ENCODE measurements at places on chromosomes 3 and 15. TPM values are rescaled to one million over a fixed set of nuclear protein-coding genes. Genes with fewer than 3 reads are reported as not detected.

GRCh38 chr3:87797872-87798566 is 260.8 kb downstream of the CGGBP1 start:
- H3K27me3 ChIP-seq: peaks cover 9% of the 10 kb centered on the region
- H3K36me3 ChIP-seq: no peaks in the 10 kb centered on the region
- DNase-seq: no peak
- H3K27ac ChIP-seq: no peak overlapping the region
- no peak overlapping the region for H3K4me3 ChIP-seq

GRCh38 chr3:7977245-7978086 is 524.2 kb upstream of the LMCD1 start:
- H3K4me3 ChIP-seq: no peak overlapping the region
- 0 out of 2 replicates have a peak, but pooled peaks cover 4% of the 10 kb centered on the region for H3K36me3 ChIP-seq
- H3K27me3 ChIP-seq: no peaks in the 10 kb centered on the region
- H3K4me1 ChIP-seq: no peaks in the 10 kb centered on the region
- H3K27ac ChIP-seq: no peak overlapping the region

DNA sequence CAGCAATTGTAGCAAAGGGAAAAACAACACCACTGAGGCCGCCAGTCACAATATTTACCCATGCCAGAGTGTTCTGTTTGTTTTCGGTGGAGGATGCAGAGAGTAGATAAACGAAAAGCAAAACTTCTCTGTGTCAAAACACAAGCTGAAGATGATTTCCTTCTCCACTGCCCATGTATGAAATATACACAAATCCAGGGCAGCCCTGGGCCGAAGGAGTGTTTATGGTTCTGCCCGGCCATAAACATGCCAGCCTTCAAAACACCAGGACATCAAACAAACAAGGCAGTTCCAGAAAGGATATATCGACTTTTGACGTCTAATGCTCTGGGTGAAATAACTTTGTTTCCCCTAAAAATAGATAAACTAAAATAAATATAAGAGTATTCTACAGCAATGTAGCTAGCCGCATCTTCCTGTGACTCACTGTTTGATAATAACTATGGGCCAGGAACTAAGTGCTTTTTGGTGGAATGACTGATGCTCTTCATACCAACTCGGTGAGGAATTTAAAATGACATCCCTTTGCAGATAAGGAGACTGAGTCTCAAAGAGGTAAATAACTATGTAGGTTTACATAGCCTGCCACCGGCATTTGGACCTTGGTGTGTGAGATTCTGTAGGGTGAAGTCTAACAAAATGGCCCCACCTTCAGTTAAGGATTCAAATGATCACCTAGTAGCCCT is 82.8 kb downstream of the MAGI1 start:
- peaks cover 10% of the 10 kb centered on the region for H3K36me3 ChIP-seq
- no peaks in the 10 kb centered on the region for H3K27me3 ChIP-seq
- peak overlapping the region; percentile 85 for H3K4me3 ChIP-seq

DNA sequence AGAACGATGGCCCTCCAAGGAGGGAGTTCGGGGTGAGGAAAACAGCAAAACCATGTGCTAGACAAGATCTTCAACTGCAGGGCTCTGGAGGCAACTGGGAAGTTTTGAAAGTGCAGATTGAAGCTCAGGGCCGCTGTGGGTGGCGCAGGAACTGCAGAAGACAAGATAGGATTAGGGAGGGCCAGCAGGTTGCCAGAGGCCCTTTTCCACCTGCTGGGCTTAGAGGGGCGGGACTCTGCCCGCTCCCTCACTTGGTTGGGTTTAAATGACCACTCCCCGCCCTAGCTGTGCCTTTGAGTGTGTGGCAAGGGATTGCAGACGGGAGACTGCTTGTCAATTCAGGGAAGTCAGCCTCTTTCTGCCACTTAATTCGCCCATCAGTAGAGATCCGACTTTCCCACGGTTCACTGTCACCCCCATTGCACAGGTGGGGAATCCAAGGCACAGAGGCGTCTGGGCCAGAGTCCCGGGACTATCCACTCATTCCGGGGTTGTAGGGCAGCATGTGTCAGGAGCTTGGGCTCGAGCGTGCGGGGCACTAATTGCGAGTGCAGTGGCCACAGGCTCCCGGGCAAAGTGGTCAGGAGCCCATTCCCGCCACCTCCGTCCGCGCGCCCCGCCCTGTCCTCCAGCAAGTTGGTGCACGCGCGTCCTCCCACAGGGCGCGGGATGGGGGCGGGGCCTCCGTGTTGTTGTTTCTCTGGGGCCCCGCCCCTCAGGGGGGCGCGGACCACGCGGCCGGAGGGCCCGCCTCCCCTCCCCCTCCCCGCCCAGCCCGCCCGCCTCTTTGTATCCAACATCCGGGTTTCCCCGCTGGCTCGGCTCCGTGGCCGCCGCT is at the start of gene ACVR2B:
ACVR2B (plus strand) TSS at position 816 of the 838 bp plus-strand sequence. CDS start 433 bp downstream, outside the sequence.
- H3K36me3 ChIP-seq: no peaks in the 10 kb centered on the region
- H3K27ac ChIP-seq: peak within 1 kb of the TSS; percentile 71
- H3K27me3 ChIP-seq: no peaks in the 10 kb centered on the region

DNA sequence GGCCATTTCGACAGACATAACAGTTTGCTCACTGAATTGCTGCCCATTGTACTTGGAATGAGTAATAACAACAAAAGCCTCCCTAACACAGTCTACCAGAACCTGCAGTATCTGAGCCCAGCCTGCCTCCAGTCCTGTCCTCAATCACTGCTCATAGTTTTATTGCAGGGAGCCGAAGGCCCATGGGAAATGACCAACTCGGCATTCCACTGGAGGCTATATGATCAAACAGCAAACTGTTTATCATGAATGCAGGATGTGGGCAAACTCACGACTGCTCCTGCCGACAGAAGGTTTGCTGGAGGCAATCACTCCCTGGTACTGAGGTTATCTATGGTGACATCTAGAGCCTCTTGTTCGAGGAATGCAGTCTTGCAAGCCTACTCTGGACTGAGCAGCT is 46.3 kb downstream of the LSM3 start:
- peaks cover 1% of the 10 kb centered on the region for H3K27me3 ChIP-seq
- H3K36me3 ChIP-seq: peaks cover 31% of the 10 kb centered on the region
- H3K27ac ChIP-seq: peak overlapping the region; percentile 81
- H3K4me1 ChIP-seq: peaks cover 82% of the 10 kb centered on the region
- DNase-seq: peak; percentile 75
- peak overlapping the region; percentile 64 for H3K4me3 ChIP-seq

ZNF660 gene
- 0.05 TPM for total RNA-seq

LPP gene
- total RNA-seq: 76.5 TPM
